Trophoblast cell (in vitro differentiated cells and primary cell): ENCODE measurements at places on chromosomes 12 and 14.
A peak's percentile ranks its signal among the peaks of the same experiment; 100 is the strongest.

- DNase-seq, result peak; percentile 42
These were observed 124.3 kb downstream of the ADGRD1 start for GRCh38 chr12:131077931-131078391.

DNA sequence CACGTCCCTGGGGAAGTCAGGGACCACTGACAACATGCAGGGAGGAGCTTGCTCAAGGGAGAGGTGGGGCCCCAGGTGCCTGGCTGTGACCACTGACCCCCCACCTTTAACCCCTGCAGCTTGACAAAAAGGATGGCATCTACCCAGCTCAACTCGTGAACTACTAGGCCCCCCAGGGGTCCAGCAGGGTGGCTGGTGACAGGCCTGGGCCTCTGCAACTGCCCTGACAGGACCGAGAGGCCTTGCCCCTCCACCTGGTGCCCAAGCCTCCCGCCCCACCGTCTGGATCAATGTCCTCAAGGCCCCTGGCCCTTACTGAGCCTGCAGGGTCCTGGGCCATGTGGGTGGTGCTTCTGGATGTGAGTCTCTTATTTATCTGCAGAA, 26.3 kb downstream of the HIP1R start:
- no peak for DNase-seq

- DNase-seq, result no peak
These were observed 37.9 kb upstream of the NCOR2 start for GRCh38 chr12:124605150-124605882.

DNA sequence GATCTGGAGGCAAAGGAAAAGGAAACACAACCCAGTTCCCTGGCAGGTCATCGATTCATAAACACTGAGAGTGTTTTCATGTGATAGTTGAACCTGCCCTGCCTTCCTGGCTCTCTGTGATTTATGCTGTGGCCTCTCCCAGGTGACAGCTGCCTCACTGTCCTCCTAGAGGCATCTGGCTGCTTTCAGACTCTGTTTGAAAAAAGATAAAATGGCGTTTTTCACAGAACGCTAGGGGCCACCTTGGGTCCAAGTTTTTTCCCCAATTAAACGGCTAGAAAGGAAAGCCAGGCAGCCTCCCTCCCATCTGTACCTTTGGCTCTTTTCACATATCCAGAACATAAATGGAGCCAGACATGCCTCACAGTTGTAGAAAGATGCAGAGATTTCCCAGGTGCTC, 252.6 kb upstream of the CCDC196 start:
- no peak for DNase-seq

- no peak for DNase-seq
These were observed 41.9 kb downstream of the E2F7 start for GRCh38 chr12:77023501-77023900.

DNA sequence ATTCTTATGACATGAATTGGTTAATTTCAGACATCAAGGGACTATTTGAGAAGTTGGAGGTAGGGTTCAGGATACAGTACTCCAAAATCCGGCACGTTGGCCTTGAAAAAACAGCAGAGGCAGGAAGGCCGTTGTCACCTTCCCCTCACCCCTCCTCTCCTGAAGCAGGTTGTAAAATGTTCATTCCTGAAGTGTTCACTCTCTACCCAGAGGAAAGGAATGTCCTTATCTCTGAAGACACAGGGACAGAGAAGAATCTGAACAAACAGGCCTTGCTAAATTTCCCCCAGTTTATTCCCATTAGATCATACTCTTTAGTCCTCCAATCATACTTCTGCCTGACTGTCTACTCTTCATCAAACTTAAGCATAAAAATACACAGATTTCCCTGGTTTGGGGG, 313.6 kb downstream of the ZFP36L1 start:
- peak; percentile 92 for DNase-seq

DNA sequence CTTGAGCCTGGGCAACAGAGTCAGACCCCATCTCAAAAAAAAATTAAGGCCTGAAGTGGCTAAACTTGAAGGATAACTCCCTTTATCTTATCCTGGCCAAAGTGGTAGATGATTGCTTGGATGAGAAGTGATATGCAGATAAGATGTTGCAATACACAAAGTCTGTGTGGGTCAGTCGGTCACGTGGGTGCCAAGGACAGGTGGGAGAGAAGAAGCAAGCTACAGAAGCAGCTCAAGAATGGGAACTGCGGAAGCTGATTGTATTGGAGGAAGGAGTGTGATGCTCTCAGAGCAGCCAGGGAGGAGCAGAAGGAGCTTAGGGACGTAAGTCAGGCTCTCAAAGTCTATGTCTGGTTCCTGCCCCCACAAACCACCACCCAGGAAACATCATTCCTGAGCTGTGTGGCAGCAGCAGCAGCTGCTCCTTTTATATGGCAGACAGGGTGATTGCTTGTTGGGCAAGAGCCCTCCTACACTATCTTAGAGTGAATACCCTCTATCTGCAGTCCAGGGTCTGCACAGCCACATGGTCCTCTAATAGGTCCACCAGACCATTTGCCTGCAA, 54.5 kb downstream of the ATP2A2 start:
- no peak for DNase-seq

- peak; percentile 91 for DNase-seq
These were observed 29.1 kb downstream of the NFYB start for GRCh38 chr12:104108755-104109445.

- no peak for DNase-seq
These were observed 14.0 kb upstream of the NDUFA12 start for GRCh38 chr12:95017482-95017881.

GRCh38 chr12:41697161-41697560, 447.5 kb downstream of the GXYLT1 start:
- no peak for DNase-seq
